LHCN-M2 (cell line): ENCODE measurements at places on chromosomes 12 and 14. TPM values are rescaled to one million over a fixed set of nuclear protein-coding genes. Genes with fewer than 3 reads are reported as not detected.
A peak's percentile ranks its signal among the peaks of the same experiment; 100 is the strongest.

DNA sequence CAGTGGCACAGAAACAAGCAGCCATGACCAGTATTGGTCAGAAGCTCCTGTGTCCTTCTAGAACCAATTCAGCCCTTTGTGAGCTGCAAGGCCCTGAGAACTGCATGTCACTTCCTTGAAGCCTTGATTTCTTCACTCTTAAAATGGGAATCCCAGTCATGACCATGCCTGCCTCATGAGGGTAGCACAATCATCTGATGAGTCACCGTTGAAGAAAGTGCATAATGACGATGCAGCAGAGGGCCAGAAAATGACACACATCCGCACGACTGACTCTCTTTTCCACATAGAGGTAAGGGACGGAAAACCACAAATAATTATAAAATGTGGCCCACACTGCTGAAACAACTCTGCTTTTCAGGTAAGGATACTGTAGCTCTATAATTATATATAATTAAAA is 777.4 kb downstream of the BCL11B start:
- no peak for DNase-seq

GRCh38 chr14:74959596-74960180 is 4.3 kb upstream of the PGF start:
- DNase-seq = peak; percentile 76

- no peak for DNase-seq
Observed at GRCh38 chr14:68140806-68141205, 321.2 kb downstream of the RAD51B start.

- DNase-seq = no peak
Observed at GRCh38 chr14:55537782-55538181, 42.2 kb upstream of the KTN1 start.

DNA sequence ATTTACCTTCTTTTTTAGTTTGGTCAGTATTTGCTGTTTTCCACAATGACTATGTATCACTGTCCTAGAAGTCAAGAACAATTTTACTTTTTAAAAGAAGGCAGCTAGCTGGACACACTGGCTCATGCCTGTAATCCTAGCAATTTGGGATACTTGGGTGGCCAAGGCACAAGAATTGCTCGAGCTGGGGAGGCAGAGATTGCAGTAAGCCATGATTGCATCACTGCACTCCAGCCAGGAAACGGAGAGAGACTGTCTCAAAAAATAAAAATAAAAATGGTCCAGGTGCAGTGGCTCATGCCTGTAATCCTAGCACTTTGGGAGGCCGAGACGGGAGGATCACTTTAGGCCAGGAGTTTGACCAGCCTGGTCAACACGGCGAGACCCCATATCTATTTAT is 28.3 kb downstream of the MDM1 start:
- peak; percentile 32 for DNase-seq

Gene C12orf60
- total RNA-seq = 1.5 and 3.2 TPM in 2 replicates

Gene KCNMB4
- 0.75 and 0.90 TPM in 2 replicates for total RNA-seq

Gene NPAS3
- total RNA-seq = not detected in 2 replicates

Gene PRKAG1
- 68.0 and 77.4 TPM in 2 replicates for total RNA-seq

Gene SMOC1
- 0.06 and 0.32 TPM in 2 replicates for total RNA-seq

Gene TMCC3
- total RNA-seq = 5.1 and 7.2 TPM in 2 replicates
